Right ventricle myocardium inferior (tissue), 1 donor: ENCODE measurements at places on chromosomes 2 and 18. TPM values are rescaled to one million over a fixed set of nuclear protein-coding genes. Genes with fewer than 3 reads are reported as not detected.
A peak's percentile ranks its signal among the peaks of the same experiment; 100 is the strongest.

GRCh38 chr2:45825001-45825651, 173.7 kb downstream of the PRKCE start:
- no peak for DNase-seq

DNA sequence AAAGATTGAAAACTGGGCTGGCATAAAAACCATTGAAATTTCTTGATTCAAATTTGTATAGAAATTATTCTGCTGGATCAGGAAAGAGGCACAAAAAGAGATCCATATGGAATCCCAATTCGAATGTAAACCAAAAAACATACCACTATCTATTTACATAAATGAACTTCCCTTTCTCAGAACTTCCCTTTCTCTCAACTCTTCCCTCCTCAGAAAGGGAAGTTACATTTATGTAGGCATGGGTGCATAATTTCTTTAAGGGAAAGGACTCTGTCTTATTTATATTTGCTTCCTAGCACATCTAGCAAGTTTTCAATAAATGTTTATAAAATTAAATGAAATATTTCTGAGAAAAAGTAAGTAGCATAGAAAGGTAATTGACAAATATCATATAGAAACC, 398.1 kb upstream of the ATP5MC3 start:
- no peak for DNase-seq

INPP5D gene
- total RNA-seq = 5.2 TPM

DNA sequence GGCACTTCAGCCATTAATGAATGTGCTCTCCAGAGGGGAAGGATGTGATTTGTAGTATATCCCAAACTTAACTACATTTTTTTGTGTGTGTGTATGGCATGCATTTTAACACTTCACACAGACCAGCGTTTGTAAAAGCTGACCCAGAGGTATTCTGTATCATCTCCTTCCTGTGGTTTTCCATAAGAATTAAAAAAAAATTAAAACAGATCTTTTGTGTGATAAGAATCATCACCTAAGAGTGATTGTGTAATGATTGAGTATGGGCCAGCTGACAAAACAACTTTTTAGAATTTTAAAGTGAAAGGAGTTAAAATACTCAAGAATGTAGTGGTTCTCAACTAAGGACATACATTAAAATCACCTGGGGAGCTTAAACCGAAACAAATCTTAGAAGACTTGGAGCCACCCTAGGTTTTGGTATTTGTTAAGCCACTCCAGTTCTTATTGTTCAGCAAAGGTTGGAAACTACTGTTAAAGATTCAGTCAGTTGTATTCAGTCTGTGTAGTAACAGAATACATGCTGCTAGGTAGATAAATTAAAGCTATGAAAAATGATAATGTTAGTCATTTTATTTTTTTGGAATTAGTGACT, 120.1 kb downstream of the HAUS1 start:
- DNase-seq = no peak

FTCDNL1 gene
- 3.0 TPM for total RNA-seq

GAL3ST2 gene
- total RNA-seq = not detected

DNA sequence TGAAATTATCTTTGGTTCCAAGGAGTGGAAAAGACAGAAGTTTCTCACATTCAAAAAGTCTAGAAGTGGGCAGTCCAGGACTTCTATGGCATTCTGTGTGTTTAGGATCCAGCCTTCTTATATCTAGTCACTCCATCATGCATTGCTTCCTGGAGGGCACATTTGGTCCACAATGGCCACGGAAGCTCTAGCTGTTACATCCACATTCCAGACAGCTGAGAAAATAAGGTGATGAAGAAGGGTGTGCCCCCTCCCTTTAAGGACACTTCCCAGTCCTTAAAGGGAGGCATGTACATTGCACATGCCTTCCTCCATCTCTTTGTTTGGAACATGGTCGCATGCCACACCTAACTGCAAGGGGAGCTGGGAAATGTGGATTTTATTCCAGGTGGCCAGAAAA, 59.9 kb upstream of the BZW1 start:
- DNase-seq = no peak

DNA sequence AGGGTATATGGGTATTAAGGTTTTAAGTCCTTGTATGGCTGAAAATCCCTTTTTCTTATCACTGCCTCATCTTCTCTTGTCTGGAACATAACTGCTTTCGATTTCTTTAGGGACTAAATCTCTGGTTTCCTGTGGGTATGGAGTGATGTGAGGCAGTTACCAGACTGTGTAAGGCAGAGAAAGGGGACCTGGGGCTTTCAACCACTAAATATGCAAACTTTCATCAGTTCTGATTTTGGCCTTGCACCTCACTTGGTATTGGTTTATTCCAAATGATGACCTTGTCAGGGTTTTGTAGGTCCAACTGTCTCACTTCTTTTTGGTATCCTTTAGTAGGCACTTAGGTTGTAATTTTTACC, 9.3 kb downstream of the MAP4K4 start:
- DNase-seq = no peak

- no peak for DNase-seq
Measured at GRCh38 chr2:239244625-239245024, 156.2 kb downstream of the HDAC4 start.

NOL4 gene
- not detected for total RNA-seq

- DNase-seq = peak; percentile 75
Measured at GRCh38 chr2:68594674-68595492, 48.5 kb upstream of the PROKR1 start.

DSG4 gene
- total RNA-seq = not detected

SLC30A3 gene
- 10.1 TPM for total RNA-seq

GRCh38 chr18:28485918-28486317, 309.0 kb upstream of the CDH2 start:
- DNase-seq = no peak

GRCh38 chr2:175309799-175310198, 128.3 kb upstream of the ATP5MC3 start:
- no peak for DNase-seq

- peak; percentile 84 for DNase-seq
Measured at GRCh38 chr18:3623769-3624545, 174.0 kb downstream of the TGIF1 start.

GRCh38 chr2:133952420-133952819, 301.5 kb upstream of the MGAT5 start:
- DNase-seq = no peak

DNA sequence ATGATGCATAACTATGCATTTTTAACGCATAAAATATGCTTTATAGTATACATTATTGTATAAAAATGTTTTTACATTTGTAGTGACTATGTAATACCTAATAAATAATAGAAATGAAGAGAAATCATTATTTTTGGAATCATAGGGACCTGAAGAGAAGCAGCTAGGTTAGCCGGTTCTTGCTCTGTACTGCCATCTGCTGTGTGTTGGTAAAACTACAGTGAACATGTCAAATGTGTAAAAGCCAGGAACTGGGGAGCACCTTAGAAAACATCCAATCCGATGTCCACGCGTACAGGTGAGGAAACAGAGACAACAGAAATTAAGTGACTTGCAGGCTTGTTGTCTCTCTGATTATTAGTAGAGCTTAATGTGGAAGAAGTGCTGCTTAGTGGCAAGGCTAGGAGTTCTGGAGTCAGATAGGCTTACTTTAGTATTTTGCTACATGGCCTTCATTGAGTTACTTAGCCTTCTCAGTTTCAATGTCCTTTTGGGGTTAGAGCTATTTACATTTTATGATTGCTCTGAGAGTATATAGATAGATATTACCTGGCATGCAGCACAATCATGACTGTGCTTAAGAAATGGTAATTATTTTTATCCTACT, 386.5 kb downstream of the DLGAP1 start:
- DNase-seq = no peak

DNA sequence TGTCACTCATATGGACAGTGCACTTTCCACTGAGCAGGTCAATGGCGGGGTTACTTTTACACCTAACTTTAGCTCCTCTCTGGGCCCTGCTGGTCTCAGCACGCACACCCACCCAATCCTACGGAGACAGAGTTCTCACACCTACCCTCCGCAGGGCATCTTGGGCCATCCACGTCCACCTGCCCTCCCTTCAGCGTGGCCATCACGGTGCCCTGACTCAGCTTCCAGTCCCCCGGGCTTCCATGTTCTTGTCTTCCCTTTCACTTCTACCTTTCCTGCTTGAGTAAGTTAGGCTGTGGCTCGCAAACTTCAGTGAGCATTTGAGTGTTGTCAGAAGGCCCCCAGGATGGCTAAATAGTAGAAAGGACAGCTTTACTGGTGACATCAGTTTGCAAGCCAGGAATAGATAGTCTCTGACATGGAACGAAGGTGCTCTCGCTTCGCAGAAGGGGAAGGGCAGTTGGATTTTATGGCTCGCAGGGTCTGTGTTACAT, 232.4 kb downstream of the SEPTIN10 start:
- peak; percentile 27 for DNase-seq

CAVIN2 gene
- total RNA-seq = 109 TPM

ABI2 gene
- 43.5 TPM for total RNA-seq

DNA sequence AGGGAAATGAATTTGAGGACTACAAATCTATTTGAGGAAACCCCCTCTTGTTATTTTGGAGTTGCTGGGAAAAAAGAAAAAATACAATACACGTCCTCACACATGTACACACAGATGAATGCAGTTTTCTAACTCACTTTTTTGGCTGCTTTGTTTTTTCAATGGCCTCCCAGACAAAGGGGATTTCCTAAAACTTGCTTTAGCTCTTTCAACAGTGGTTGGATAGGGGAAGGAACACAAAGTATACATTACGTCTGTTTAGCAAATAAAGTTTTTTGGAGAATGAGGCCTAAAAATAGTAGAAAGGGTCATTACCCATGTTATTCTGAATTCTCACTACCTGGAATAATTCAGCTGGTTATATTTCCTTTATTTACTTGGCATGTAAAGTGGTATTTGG, 125.3 kb upstream of the ITGB6 start:
- DNase-seq = no peak

APLF gene
- total RNA-seq = 3.8 TPM

DNA sequence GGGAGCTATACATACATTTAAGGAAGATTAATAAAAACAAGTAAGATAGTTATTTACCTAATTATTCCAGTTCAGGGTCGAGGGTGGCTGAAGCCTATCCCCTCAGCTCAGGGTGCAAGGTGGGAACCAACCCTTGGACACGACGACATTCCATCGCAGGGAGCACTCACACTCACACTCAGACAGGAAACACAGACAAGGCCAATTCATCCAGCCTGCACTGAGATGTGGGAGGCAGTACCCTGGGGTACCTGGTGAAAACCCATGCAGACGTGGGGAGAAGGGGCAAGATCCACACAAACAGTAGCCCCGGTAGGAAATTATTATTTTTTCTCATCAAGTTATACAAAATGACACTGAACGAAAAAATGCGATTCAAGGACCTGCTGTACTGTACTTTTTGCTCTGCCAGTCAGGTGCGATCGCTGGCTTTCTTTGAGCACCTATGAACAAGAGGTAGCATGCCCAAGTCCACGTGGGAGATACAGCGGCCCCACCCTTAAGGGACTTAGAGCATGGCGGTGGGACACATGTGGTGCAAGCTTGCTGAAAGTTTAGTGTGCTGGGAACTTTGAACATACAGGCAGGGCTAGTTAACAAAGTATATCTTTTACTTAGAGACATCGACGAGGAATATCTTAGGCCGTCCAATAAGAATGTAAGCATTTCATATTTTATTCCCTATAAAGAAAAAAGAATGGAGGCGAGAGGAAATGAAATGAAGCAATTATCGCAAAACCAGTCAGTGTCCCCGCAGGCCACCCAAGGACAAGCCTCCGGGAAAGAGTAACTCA, 624 bp downstream of the METTL8 start:
- no peak for DNase-seq
